Left lobe of liver (tissue), 2 donors: ENCODE measurements at places on chromosomes 6 and 20.

- DNase-seq: no peak
These were observed 120.1 kb upstream of the PHACTR3 start for GRCh38 chr20:59484228-59484627.

GRCh38 chr6:87905101-87905641 lies 142.5 kb upstream of the SPACA1 start:
- no peak for DNase-seq

GRCh38 chr20:47875297-47876025 lies 90.2 kb upstream of the SULF2 start:
- no peak for DNase-seq

GRCh38 chr6:90068264-90068663 lies 174.0 kb downstream of the GJA10 start:
- DNase-seq: no peak

DNA sequence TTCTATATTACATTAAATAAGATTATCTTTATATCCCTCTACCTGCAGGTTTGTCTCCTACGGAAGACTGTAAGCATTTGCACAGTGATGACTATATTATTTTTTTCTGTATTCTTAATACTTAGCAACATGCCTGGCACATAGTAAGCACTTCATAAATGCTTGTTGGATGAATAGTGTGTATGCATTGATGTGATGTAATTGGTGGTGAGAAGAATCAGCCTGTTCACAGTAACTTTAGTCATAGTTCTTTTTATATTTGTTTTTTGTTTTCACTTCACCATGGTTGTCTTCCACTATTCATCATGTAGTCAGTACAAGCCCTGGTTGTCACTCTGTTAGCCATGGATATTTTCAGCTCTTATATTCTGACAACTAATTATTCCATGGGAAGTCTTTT lies 184.0 kb upstream of the FLRT3 start:
- no peak for DNase-seq

DNA sequence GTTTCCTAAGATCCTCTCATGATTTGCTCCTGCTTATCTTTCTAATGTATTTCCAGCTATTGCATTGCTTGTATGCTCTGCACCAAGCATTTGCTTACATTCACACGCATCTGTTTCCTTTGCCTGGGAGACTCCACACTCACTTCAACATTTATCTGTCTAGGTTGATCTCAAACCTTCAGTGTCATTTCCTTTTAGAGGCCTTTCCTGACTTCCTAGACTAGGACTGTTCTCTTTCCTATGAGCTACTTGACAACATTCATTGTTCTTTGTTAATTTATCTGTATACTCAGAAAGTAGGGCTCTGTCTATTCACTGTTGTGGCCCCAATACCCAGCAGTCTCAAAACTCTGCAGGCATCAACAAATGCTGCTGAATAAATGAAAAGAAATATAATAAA lies 84.4 kb downstream of the WASF1 start:
- no peak for DNase-seq

- no peak for DNase-seq
These were observed 131.1 kb upstream of the BEND3 start for GRCh38 chr6:107246249-107246971.

DNA sequence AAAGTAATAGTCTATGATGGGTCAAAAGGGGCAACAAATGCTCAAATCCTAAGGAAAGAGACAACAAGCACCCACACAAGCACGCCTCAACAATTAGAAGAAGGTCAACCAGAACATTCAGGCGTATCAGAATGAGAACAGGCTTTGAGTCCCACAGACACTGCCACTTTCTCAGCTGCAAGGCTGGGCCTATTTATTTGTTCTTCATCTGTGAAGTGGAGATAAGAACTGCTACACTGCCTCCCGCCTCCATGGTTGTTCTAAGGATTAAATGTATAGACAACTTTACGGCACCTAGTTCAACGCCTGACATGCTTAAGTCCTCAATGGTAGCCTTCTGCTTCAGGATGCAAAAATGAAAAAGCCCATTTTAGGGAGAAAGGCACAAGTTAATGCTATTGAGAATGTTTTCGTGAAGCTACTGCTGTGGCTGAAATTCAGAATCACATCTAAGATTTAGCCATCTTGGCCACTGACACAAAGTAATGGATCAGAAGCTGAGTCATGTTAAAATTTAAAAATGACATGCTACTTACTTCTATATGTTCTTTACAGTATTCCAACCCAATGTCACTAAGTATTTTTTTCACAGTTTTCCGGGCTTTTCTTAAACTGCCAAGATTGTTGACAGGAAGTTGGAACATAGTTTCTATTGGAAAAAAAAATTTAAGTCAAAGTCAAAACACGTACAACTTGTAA lies 27.7 kb downstream of the ADNP start:
- no peak for DNase-seq

GRCh38 chr20:50729901-50730764 lies 1.2 kb upstream of the PARD6B start:
- DNase-seq: peak; percentile 45

GRCh38 chr6:19999319-20000191 lies 162.4 kb downstream of the ID4 start:
- no peak for DNase-seq

DNA sequence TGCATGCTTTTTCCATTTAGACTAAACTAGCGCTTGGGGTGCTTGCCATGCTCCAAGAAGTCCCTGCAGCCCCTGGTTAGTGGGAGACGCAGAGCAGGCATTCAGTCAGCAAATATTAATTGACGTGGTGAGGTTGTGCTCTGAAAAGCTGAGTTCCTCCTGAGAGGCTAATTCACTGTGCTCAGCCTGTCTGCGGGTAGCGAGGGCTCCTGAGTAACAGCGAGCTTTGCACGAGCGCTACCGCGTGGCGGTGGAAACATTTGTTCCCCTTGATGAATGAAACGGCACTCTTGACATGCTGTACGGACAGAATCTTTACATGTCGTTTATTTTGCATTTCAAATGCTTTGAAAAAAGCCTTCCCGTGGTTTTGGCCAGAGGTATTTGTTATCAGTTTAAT lies 170.6 kb upstream of the AGPAT4 start:
- no peak for DNase-seq

DNA sequence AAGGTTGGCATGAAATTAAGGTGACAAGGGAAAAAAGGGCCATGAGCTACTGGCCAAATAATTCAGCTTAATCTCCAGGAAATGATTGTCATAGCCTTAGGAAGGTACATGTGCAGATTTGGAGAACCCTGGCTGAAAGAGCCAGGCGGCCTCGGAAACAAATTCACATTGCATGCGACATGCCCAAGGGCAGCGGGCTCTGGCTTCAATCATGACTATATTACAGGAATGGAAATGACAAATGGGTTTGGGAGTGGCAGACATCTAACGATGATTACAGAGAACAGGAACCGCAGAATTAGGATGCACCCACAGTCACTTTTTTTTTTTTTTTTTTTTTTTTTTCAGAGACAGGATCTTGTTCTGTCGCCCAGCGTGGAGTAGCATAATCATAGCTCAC lies 112.4 kb upstream of the SALL4 start:
- no peak for DNase-seq
